ENCODE measurements at places on chromosomes 3 and 15.

DNA sequence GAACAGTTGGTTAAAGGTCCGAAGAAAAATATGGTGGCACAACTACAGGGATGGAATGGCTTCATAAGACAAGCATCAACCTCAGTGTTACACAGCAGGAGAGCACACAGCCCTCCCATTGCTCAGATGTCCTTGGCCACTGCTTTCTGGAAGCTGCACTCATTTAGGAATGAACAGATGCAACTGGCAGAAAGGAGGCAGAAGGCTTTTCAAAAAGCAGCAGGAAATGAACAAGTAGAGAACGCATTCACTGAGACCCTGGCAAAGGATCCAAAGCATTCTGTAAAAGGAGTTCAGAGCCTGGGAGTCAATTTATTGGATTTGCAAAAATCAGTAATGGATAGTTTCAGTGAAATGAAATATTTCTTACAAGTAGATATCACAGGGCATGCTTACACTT lies 101.1 kb downstream of the PDZRN3 start:
- no peak for DNase-seq

DNA sequence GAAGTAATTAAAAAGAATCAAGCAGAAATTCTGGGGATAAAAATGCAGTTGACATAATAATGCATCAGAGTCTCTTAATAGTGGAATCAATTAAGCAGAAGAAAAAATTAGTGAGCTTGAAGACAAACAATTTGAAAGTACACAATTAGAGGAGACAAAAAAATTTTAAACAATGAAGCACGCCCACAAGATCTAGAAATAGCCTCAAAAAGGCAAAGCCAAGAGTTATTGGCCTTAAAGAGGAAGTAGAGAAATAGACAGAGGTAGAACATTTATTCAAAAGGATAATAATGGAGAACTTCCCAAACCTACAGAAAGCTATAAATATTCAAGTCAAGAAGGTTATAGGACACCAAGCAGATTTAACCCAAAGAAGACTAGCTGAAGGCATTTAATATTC lies 113.3 kb downstream of the TBC1D2B start:
- no peak for DNase-seq

DNA sequence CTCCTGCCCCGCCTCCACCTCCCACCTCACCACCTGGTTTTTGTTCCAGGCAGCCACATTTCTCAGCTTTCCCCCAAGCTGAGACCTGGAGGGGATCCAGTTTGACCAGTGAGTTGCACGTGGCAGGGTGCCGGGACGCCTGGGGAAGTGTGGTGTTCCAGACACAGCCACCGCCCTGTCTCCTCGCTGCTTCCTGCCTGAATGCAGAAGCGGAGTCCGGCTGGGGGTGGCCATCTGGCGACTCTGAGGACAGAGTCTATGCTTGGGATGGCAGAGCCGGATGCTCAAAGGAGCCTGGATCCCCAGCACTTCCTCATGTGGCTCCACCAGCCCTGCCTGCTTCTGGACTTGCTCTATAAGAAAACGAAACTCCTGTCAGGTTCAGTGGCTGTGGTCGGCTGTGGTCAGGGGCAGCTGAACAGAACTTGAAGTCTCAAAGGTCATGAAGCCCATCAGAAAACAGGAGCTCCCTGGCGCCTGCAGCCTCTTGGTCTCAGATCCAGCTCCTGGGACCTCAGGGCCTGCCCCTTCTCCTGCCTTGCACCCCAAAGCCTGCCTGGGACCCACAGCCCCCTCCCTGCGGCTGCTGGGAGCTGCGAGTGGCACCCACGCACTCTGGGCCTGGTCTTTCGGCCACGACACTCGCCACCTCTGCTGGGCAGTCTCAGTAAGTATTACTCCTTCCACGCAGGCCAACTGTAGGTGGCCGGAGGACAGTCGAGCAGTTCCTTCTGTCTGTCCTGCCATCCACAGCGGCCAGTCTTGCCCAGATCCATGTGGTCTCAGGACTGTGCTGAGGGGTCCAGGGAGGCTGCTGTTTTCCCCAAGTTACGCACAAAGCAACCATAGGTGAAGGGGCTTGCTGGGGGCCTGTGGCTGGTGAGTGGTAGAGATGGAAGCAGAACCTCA lies 112.8 kb upstream of the MEF2A start:
- no peak for DNase-seq

- DNase-seq = no peak
Observed at GRCh38 chr3:10017636-10018292, 8.5 kb upstream of the FANCD2 start.

GRCh38 chr3:144921710-144922109 lies 950.1 kb downstream of the DIPK2A start:
- no peak for DNase-seq

DNA sequence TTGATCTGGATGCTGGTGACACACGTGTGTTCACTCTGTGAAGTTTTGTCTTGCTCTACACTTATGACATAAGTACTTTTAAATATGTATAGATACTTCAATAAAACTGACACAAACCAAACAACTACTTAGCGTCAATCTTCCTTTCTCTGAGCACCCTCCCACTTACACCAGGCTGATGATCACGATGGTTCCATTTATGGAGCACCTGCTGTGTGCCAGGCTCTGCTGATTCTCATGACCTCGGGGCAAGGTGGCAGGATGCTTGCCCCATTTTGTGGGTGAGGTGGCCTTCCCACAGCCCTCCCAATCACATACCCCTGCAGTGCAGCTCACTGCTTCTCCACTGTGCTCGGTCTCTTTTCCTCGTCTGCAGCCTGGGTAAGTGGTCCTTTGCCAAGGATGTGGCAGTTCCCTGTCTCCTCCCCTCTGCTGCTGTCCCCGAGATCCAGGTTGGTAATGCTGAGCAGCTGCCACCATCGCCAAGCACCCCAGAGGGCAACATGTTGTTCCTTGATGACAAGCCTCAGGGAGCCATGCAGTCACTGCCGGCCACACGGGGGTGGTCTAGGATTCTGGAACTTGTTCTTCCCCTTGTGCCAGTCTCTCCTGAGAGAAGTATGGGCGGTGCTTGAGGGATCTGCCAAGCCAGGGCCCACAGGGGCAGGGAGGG lies 20.6 kb upstream of the ADCY5 start:
- DNase-seq = no peak

- no peak for DNase-seq
Observed at GRCh38 chr3:13647298-13648059, 98.6 kb downstream of the FBLN2 start.

- DNase-seq = no peak
Observed at GRCh38 chr3:161413127-161413854, 42.0 kb upstream of the SPTSSB start.

- no peak for DNase-seq
Observed at GRCh38 chr3:122908251-122908650, 113.4 kb downstream of the SLC49A4 start.

GRCh38 chr15:98518823-98519561 lies 129.3 kb upstream of the IGF1R start:
- DNase-seq = peak; percentile 35

DNA sequence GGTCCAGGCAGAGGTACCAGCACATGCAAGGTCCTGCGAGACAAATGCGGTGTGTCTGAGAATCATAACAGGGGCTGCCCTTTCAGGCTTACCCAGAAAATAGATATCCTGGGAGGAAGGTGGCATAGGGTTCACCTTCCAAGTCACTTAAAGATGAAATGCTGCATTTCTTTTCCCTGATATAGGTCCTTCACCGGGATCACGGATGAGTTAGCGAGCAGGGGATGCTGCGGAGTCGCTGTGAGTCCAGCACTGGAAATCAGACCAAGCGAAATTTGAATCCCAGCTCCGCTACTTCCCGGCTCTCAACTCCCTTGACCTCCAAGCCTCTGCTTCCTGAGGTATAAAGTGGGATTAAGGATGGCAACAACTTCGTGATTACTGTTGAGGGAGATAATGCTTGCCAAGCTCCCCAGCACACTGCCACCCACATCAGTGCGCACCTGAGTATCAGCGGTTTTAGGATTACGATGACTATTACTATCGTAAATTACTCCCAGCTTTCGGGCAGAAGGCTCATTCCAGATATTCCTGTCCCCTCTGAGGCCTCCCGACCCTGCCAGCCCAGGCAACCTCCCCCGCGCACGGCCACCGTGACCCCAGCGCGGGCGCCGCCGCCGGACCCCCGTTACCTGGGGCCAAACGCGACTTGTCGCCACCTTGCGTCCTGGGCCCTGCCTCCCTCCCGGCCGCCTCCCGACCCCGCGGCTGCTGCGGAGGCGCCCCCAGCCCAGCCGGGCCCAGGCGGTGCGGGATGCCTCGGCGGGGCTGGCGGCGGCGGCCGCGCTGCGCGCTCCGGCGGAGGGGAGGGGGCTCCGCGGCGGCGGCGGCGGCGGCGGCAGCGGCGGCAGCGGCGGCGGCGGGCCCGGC lies 589 bp upstream of the GPR27 start:
- no peak for DNase-seq

DNA sequence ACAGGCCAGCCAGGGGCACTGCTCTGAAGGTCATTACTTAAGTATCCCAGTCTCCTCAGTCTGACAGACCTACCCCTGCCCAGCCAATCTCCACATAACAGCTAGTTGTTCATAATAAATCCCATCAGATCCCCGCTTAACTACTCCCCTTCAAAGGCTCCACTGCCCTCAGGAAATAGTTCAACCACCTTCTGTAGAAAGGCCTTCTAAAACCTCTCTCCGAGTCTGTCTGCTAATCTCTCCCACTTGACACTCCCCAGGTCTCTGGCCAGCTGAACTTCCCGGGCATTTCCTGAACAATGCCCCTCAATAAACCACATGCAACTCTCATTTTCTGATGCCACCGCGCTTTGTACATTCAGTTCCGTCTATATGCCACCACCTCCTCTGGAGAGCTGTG lies 6.0 kb downstream of the PRC1 start:
- no peak for DNase-seq

- no peak for DNase-seq
Observed at GRCh38 chr15:60423537-60423936, 25.8 kb upstream of the ANXA2 start.

DNA sequence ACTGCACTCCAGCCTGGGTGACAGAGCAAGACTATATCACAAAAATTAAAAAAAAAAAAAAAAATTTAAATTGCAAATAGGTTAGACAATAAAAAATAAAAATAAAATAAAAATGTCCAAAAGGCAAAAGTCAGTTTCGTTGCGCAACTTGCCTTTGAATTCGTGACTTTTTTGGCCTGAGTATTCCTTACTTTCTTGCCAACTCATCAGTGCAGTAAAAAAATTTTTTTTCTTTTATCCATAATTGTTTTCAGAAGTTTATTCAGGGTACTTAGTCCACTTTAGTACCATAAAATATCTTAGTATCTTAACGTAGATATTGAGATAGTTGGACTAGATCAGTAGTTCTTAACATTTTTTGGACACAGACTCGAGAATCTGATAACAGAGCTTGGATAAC lies 22.4 kb upstream of the CILP start:
- no peak for DNase-seq

DNA sequence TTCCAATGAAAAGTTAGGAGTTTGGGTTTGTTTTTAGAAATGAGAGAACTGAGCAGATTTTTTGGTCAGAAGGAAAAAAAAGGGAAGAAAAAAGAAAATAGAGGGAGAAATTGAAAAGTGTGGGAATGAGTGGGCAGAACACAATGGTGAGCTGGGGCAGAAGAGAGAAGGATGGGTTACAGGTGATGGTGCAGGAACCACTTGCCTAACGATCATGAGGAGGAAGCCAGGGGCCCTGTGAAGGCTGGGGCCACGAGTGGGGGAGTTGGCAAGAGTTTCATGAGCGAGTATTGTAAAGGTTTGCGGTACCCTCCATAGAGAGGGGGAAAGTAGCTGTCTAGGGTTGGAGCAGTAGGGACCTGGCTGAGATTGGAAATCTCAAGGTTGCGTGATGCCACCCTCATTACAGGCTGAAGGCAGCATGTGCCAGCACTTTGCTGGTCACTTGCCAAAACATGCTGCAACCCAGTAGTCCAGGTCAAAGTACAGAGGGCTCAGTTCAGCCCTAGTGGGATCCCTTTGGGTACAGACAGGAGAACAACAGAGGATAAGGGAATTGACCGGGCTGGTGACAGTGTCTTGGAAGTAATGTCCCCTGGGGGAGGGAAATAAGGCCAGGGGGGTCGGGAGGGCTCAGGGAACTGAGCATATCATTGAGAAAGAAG lies 6.6 kb downstream of the IVD start:
- no peak for DNase-seq
